ENCODE measurements at places on chromosomes 5 and 9.

GRCh38 chr5:43216941-43217340 is 24.9 kb downstream of the NIM1K start:
- no peak for DNase-seq

DNA sequence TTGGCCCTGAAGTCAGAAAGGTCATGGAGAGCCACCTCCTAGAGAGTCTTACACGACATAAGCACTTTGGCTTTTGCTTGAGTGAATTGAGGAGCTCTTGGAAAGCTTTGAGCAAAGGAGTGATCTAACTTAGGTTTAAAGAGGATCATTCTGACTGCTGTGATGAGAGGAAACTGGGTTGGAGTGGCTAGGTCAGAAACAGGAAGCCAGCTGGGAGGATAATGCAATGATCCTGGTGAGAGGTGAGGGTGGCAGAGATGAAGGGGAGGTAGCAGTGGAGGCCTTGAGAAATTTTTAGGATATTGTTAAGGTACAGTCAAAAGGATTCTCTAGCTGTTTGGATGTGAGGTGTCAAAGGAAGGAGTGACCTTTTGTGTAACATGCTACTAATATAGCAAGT is 32.2 kb upstream of the ROPN1L start:
- no peak for DNase-seq

GRCh38 chr5:120803282-120803681 is 339.2 kb downstream of the PRR16 start:
- no peak for DNase-seq

DNA sequence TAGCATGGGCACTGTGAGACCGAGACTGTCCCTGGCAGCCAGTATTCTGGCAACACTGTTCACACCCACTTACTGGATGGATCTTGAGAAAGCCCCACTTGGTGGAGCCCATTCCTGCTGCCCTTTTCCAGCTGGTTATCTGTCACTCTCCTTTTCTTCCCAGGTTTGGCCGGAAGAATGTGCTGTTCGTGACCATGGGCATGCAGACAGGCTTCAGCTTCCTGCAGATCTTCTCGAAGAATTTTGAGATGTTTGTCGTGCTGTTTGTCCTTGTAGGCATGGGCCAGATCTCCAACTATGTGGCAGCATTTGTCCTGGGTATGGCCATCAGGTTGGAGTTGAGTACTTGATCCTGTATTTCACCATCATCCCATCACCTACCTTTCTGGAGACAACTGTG is 14.5 kb downstream of the SLC22A5 start:
- no peak for DNase-seq

DNA sequence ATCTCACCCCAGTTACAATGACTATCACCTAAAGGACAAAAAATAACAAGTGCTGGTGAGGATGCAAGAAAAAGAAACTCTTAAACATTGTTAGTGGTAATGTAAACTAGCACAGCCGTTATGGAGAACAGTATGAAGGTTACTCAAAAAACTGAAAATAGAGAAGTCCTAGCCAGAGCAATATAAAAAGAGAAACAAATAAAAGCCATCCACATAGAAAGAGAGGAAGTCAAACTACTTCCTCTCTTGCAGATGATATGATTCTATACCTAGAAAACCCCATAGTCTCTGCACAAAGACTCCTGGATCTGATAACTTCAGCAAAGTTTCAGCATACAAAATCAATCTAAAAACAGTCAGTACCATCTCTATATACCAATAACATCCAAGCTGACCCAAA is 221.5 kb upstream of the FAM174A start:
- no peak for DNase-seq

GRCh38 chr5:158724521-158725188 is 375.1 kb downstream of the EBF1 start:
- no peak for DNase-seq

DNA sequence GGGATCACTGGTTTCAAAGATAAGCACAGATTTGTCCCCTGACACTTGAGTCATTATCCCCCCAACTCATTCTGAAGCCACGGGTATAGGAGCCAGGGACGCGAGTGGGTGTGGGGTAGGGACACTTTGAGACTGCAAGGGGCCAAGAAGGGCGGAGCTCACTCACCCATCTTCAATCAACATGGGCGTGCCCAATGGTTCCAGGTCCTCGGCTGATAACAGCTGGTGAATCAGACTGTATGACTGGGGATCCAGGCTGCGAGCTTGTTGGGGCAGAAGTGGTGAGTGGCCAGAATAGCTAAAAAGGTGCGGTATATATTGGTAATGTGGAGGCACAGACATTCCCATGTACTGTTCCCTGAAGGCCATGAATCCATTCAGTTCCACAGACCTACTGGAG is 30.7 kb upstream of the NR5A1 start:
- no peak for DNase-seq

DNA sequence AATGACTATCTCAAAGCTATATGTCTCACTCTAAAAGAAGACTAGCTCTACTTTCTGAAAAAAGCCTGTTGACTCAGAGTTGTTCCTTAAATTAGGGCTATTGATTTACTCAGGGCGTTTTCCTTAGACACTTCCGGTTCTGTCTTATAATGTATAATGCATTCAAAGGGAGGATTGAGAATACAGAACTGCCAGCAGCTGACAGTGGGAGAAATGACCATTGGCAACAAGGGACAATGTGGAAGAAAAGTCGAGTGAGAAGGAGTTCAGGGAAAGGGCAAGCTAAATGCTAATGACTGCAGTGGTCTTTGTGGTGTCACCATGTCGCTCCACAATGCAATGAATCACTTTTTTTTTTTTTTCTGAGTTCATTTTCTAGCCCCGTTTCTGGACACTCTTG is 65.7 kb upstream of the ANKH start:
- DNase-seq, result no peak

DNA sequence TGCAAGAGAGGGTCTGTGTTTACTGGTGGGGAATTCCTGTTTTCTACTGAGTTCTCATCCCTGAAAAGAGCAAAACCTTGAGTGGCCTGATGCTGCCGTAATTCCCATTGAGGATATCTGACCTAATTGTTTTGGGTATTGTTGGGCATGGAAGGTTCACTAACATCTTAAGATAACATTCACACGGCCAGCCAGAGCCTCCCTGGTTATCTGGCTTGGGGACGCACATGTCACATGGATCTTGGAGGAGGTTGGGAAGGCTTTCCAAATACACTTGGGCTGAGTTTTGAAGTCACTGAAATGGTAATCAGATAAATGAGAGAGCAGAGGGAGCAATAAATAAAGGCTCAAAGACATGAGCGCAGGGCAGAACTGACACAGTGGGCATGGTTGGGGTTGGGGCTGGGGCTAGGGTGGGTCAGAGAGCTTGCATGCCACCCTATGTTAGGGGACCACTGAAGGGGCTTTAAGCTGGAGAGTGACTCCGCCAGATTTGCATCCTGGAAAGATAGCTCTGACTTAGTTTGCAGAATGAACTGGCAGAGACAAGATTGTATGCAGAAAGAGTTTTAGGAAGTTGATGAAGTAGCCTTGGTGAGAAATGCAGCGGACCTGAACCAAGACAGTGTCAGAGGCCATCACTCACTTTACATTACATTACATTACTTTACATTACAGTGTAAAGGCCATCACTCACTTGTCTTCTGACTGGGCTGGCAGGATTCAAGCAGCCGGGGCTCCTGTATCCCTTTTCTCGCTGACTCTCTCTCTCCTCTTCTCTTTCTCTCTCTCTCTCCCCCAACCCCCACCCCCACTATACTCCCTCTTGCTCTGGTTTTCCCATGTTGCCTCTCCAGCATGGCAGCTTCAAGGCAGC is 24.2 kb downstream of the SLC1A1 start:
- no peak for DNase-seq

DNA sequence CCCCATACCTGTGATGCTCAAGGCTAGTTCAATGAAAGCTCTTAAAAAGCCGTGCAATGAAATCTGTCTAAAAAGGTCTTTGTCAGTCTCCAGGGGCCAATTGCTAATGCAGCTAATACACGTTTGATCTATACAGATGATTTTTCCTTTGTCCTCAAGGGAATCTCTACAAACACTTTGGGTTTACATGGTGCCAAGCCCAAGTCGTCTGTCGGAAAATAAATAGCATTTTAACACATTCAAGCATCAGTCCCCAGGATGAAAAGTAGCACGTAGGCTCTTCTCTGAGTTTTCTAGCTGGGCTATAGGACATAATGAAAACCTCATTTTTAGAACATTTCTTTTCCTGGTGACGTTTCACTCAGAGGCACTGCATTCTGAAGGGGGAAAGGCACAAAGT is 477.4 kb upstream of the WWC1 start:
- no peak for DNase-seq

DNA sequence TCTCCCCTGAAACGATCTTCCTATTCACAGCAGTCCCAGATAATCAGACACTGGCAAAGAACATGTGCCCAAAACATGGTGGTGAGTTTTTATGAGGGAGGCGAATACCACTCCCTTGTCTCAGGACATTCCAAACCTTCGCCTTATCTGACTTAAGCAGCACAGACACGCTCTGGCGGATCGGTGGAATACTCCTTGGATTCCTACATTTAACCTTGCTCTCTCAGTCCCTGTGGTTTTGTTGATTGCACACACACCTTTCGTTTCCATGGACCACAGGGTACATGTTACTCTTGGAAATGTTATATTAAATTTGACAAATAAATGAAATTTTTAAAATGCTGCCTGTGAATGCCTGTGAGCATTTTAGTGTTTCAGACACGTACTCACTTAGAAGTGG is 87.8 kb upstream of the CPEB4 start:
- no peak for DNase-seq

GRCh38 chr5:2996687-2997086 is 245.2 kb upstream of the IRX2 start:
- no peak for DNase-seq

DNA sequence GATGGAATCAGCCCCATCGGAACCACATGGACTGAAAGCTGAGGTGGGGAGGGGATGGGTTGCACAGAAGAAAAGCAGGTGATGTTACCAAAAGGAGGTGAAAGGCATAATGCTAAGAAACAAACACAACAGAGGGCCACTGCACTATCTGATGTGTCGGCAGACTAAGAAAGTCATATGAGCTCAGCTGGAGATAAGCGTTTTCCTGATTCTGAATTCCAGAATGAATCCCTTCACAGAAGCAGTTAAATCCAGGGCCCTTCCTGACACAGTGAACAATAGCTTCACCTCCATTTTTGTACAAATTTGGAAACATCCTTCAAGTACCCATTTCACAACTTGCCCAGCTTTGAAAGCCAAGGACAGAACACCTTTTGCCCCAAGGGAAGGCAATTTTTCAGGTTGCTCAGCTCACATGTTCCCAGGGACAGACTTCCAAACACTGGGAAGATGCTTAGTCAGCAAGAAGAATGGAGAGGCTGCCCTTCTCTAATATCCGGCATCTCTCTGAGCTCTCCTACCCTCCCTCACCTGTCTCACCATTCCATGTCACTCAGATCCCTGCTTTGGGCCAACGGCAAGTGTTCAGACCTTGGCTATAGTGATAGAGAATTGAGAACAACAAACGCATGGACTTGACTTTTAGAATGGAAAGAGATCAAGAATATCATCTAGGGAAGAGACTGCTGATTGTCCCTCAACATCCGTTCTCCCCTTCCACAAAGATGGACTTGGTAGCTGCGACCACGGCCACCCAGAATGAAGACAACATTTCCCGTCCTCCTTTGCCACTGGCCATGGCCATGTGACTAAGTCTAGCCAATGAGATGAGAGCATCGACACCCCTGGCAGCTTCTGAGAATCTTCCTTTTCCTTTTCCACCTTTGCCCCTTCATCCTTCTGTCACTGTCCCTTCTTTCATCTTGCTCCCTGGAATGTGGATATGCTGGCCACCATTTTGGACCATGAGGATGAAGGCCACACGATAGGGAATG is 68.6 kb upstream of the IL17B start:
- DNase-seq, result no peak

DNA sequence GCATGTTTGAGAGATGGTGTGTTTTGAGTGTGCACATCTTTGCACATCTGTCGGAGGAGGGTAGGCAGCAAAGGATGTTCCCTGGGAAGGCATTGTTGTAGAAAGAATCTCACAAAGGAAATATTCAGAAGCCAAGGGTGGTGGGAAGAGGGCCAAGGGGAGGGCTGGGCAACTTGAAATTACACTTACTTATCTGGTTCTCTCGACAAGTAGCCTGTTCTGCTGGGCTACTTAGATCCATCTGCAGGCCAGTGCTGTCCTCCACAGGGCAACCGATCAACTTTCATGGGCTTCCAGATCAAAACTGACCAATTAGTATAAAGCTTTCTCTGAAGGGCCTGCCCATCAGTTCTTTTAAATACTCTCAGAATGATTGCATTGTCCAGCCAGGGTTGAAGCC is 495.2 kb downstream of the GADD45G start:
- DNase-seq, result no peak

DNA sequence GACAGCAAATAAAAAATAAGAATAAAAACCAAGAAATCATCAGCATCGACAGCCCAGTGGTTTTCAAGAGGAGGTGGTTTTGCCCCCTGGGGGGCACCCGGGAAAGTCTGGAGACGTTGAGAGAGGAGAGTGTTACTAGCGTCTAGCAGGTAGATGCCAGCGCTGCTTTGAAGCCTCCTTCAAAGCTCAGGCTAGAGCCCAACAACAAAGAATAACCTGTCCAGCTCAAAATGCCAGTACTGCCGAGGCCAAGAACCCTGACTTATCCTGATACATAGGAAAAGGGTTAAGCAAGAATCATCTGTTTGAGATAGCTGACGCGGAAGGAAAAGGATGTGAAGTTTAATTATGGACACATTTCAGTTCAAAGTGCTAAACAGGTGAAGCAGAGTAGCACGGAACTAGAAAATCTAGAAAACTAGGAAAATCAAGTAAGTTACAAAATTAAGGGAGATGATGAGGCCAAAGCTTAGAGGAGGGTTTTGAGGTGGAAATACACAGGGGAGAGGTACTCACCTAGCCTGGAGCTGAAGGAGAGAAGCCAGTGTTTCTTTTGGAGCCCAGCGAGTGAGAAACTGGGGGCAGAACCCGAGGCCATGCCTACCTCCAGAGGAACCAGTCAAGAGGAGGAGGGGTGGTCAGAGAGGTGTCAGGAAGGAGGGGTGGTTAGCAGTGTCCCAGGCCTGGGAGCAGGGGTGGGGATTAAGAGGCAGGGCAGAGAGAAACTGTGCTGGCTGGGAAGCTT is 121.0 kb upstream of the RETREG1 start:
- no peak for DNase-seq

DNA sequence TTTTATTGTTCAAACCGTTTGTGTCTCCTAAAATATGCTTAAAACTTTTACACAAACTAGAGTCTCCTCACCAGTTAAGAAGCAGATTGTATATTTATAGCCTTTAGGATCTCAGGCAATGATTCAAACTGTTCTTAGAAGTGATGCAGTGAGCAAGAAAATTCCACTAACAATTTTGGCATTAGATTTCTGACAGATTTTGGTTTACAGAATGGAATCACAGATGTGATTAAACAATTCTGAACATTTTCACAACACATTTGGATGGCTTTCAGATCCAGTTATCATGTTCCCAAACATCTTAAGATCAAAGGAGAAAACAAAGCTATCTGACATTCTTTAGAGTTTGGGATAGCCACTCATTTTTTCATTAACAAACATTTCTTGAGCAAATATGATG is 181.7 kb upstream of the RIOK2 start:
- no peak for DNase-seq

DNA sequence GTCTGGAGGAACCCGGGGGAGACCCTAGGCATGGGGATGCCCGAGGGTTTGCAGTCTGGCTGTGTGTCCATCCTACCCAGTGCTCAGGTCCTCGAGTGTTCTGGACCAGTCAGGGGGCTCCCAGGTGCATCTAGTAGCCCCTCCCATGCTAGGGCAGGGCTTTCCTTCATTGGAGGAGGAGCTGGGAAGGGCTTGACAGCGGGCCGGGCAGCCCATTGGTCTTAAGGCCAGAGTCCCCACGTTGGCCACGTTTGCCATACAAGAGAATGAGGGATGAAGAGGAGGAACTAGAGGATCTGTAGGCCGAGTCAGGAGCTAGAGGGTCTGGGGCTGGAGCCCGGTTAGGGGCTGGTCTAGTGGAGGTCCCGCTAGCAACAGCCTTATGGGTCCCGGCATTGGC is 37.3 kb upstream of the CTSV start:
- no peak for DNase-seq

Measured in DMS 273 treated with DMSO at 0.1 percent for 48 hours (cell line).